ENCODE measurements at places on chromosomes 13 and 19.

DNA sequence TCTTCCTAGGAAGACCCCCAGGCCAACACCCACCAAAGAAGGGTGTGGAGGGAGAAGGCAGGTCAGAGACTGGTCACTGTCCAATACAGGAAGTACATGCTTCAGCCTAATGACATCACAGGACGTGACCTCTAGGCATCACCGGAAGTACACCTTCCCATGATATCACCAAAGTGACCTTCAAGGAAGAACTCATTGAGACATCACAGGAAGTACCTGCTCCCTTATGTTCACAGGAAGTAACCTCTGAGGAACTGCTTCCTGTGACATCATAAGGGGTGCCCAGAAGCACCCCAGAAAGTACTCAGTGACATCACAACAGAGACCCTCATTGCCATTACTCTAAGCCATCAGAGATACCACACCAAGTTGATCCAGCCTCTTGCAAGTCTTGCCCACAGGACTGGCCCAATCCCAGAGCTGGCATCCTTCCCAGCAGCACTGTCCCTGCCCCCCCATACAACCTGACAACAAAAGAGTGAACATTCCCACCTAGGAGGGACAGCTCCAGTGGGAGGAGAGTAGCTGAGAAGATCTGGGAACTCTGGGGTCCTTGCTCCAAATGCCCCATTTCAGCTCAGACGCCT lies 24.2 kb upstream of the NANOS2 start:
- DNase-seq = no peak

DNA sequence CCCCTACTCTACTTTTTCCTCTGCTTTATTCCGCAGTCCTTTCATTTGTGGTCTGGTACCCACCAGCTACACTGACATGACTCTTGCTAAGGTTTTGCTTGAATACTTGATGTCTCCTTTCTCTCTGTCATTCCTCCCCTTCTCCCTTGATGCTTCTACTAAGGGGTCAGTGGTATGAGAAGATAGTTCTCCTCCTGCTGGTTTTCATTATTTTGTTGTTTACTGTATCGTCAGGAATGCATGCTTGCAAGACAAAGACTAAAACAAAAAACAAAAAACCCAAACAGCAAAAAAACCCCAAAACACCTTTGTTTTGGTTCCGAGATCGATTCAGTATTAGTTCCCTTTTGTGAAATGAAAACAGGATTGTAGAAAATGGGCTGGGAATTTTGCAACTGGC lies 59.5 kb downstream of the PCCA start:
- no peak for DNase-seq

GRCh38 chr13:93806861-93807260 lies 580.3 kb downstream of the GPC6 start:
- no peak for DNase-seq

DNA sequence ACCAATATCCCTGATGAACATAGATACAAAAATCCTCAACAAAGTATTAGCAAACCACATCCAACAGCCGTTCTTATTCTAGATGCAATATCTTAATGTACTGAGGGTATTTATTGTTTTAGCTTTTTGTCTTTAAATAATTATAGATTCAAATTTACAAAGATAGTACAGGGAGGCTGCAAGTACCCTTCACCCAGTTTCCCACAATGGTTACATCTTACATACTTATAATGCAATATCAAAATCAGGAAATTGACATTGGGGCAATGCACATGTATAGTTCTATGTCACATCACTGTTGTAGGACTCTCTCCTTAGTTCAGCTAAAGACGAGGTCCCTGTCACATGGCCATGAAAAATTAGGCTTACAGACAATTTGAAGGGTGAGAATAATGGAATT lies 75.8 kb downstream of the RUBCNL start:
- no peak for DNase-seq

- DNase-seq = no peak
These were observed 6.6 kb upstream of the GIPC1 start for GRCh38 chr19:14502334-14503092.

DNA sequence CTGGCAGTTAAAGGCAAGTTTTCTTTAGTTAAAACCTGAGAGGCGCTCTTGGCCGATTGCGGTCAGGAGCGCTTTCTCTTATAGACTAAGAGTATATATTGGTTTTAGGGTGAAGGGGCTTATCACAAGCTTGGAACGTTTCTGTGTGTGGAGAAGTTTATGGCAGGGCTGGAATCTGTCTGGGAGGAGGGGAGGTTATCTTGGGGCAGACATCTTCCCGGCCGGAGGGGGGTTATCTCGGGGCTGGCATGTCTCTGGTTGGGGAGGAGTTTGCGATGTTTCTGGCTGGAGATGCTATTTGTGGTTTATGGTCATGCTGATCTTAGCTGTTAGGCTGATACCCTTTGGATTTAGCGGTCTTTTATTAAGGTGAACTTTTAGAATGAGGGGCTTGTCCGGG lies 18.3 kb downstream of the KDM4B start:
- no peak for DNase-seq

DNA sequence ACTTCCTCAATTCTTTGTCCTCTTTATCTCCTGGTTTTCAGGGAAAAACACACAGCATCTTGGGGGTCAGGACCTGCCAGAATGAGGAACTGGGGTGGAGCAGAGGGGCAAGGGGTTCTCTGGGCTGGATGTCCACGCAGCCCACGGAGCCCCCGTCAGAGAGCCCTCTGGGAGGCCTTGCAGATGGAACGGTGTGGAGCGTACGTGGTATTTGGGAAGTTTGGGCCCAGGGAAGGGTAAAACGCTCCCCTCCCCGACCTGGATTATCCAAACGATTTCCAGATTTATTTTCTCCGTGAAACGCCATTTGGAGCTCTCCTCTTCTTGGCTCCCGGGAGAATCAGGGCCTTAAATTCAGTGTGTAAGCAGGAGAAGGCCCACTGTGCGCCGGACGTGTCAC lies 51.7 kb upstream of the ZNF536 start:
- no peak for DNase-seq

Data from NCI-H2081 (cell line).